ENCODE measurements at places on chromosomes 4 and X.

- DNase-seq, result no peak
These were observed 226.9 kb downstream of the FBXW7 start for GRCh38 chr4:152308951-152309350.

DNA sequence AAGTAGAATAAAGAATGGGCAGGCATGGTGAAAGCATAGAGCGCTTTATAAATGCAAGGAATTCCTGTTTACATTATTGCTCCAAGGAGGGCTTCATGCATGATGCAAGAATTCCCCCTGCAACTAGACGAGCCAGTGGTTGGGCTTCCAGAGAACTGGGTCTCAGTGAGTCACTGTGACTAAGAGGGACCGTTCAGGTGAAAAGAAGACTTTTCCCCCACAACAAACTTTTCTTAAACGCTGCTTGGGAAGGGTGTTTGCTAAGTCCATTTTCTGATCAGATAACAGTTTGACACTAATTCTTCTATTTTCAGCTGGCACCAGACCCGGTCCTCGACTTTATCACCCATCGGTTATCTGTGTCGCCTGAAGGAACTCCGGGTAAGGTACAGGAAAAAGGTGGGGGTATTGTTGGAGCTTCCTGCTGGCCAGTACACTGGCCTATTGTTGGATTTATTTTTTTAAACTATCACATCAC is 40.1 kb downstream of the LDB2 start:
- DNase-seq, result no peak

DNA sequence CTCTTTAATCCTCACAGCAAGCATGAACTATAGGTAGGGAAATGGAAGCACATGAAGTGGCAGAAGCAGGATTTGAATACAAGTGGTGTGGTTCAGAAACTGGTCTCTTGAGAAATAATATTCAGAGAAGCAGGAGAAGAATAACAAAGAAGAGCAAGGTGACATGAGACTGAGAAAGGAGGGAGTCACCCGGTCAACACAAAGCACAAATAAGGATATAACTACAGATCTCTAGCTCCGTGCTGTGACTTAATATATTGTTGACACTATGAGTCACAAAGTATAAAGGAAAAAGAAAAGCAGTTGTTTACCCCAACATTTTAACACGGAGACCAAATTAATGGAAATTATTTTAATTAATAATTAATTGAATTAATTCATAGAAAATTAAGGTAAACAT is 204.5 kb downstream of the CPE start:
- DNase-seq, result no peak

DNA sequence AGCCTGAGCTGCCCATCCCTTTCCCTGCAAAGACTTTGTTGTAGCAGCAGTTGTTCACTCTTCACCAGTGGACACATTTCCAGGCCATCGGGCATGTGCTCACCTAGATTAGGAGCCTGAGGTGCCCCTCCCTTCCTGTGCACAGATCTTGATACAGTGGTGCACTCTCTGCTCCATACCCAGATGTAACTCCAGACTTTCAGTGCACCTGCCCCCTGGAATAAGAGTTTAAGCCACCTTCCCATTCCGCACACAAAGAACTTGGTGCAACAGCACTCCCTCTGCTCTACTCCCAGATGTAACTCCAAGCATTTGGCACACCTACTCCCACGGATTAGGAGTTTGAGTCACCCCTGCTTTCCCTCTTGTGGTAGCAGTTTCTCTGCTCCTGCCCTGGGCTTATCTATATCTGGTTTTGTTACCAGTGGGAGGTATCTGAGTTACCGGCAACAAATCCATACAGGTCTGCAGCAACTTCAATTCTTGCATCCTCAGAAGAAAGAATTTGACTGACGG is 36.0 kb upstream of the PLK4 start:
- DNase-seq, result no peak

DNA sequence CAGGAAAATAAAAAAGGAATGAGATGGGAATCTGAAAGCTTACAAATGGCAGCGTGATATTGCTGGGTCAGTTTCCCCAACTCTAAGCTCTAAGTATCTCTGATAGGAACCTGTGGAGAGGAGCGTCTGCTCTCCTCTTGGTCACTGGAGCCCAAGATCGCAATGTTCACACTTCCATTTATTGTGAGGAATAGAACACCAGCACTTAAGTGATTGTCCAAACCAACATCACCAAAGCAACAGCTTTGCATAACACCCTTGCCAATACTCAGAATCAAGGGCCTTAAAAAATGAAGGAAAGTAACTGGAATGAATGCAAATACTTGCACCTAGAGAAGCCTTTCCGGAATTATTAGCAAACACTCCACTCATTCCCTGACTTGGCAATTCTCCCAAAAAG is 46.8 kb upstream of the ATXN3L start:
- no peak for DNase-seq

GRCh38 chrX:21730026-21730425 is 27.9 kb downstream of the SMPX start:
- DNase-seq, result no peak

Data from neuronal stem cell (in vitro differentiated cells).